ENCODE measurements at places on chromosomes 6 and 20.

DNA sequence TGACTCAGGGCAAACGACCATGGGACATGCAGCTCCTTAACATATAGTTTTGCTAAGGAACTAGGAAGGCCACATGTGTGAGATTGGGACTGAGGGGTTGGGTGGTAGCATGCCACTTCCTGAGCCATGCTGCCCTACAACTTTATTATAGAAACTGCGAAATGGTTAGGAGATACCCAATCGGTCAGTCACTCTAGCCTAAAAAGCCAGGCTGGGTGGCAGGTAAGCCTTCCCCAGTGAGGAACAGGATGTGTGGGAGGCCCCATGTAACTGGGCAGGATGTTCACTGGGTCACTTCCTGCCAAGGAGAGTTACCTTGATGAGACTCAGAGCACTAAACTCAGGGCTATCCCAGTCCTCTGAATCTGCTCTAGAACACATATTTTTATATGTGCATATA lies 123.5 kb downstream of the MAP3K7 start:
- no peak for DNase-seq

GRCh38 chr6:26295691-26296555 lies 69.1 kb upstream of the BTN3A2 start:
- DNase-seq = no peak

DNA sequence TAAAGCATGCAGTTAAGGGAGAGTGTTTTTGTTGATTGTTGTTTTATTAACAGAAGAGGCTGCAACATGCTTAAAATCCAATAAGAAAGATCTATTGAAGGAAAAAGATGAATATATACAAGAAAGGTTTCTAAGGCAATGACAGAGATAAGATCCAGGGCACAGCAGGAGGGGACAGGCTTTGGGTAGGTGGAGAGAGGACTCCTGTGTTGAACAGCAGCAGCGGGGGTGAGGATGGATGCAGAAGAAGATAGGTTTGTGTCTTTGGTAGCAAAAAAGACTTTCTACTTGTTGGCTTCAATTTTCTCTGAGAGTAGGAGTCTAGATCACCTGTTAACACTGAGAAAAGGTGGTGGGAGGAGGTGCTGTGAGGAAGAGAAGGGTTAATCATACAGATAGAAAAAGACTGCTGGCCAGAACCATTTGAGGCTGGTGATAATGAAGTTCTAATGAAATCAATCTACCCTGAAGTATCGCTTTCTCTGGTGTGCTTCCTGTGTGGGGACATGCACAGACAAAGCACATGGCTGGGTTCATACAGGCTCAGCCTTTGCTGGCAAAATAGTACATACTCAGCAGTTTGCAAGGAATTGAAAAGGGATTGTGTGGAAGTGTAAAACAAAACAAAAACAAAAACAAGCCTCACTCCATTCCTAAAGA lies 17.2 kb upstream of the DST start:
- DNase-seq = no peak

- no peak for DNase-seq
These were observed 373.2 kb upstream of the MMS22L start for GRCh38 chr6:97656236-97656635.

DNA sequence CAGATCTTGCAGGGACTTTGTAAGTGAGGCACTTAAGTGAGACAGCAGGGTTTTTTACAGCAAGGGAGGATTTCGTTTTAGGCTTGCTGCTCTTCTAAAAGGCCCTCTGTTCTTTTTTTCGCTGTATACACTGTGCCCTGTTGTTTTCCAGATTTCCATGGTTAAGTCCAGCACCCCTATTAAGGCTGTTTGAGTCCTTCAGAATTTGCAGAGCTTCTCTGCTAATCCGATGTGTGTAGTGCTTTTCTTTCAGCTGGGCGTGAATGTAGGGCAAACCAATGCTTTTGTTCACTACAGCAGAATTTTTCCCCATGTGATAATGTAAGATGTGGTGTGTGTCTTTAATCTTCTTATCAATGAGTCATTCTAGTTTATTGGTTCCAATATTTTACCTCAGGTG lies 200.5 kb upstream of the RREB1 start:
- DNase-seq = no peak

DNA sequence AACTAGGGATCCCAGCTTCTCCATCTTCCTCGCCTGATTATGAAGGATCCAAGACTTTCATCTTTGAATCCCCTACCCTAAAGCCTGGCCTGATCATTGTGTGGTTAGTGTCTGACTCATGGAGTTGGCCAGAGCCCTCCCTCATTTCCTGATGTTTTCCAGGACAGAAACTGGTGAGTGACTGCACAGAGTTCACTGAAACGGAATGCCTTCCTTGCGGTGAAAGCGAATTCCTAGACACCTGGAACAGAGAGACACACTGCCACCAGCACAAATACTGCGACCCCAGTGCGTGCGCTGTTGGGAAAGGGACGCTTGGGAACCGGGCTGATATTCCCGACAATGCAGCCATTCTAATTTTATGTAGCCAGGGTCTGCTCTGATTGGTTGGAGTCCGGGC lies 4.0 kb downstream of the CD40 start:
- no peak for DNase-seq

- no peak for DNase-seq
These were observed 54.2 kb downstream of the TBC1D7 start for GRCh38 chr6:13273931-13274706.

- no peak for DNase-seq
These were observed 152.4 kb downstream of the PAK5 start for GRCh38 chr20:9686455-9686854.

DNA sequence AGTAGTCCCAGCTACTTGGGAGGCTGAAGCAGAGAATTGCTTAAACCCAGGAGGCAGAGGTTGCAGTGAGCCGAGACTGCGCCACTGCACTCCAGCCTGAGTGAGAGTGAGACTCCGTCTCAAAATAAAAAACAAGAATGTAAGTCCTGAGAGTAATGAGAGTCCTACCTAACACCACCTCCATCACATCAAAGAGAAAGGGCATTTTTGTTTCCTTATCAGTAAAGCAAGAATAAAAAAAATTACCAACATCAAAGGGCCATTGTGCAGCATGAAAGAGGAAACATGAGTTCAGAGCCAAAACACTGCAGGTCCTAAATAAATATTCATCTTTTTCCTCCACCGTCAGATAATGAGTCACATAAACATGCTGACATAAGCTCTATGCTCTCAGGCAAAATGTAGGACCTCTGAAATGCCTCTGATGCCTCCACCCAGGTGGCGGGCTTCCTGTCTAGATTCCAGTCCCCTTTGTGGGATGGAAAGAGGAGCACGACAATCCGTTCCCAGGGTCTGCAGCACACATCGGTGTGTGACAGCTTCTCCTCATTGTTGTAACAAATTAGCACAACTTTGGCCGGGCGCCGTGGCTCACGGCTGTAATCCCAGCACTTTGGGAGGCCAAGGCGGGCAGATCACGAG lies 7.2 kb downstream of the ATP9A start:
- no peak for DNase-seq

- DNase-seq = peak; percentile 92
These were observed 253.9 kb upstream of the BMP2 start for GRCh38 chr20:6513599-6513998.

GRCh38 chr20:53981752-53982437 lies 88.5 kb downstream of the BCAS1 start:
- no peak for DNase-seq

GRCh38 chr6:51868591-51869355 lies 218.6 kb downstream of the PKHD1 start:
- DNase-seq = no peak

DNA sequence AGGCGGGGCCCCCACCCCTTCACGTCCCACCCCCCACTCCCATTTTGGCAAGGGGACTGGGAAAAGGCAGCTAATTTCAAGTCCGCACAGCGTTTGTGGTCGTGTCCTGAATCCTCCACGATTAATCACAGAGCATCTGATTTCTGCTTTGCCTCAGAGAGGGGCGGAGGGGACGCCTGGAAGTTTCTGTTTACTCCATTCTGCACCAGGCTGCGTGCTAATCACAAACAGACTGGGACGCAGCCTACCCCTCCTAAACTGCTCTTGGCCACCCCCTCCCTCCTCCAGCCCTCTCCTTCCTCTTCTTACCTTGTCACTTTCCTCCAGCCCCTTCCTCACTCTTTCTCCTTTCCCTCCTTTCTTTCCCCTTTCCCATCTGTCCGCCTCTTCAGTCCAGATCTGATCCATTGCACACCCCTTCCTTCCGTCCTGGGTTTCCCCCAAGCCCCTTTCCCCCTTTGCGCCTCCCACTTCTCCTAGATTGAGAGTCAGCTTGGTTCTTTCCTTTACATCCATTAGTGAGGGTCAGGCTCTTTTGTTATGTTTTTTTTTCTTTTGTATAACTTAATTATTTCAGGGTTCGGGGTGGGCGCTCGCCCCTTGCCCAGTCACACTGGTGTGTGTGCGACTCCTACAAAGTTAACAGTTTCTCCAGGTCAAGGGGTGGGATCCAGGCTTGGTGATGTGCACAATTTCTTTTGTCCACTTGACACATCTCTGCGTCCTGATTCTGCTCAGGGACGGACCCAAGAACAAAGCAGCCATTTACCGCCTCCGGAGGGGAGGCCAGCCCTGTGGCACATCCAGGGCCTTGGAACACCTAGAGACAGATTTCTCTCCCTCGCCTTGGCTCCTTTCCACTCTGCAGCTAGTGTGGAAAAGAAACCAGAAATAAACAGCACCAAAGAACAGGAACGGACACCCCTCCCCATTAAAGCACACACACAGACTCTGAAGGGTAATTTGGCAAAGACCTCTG lies 520 bp upstream of the RIPOR3 start:
- peak; percentile 24 for DNase-seq

DNA sequence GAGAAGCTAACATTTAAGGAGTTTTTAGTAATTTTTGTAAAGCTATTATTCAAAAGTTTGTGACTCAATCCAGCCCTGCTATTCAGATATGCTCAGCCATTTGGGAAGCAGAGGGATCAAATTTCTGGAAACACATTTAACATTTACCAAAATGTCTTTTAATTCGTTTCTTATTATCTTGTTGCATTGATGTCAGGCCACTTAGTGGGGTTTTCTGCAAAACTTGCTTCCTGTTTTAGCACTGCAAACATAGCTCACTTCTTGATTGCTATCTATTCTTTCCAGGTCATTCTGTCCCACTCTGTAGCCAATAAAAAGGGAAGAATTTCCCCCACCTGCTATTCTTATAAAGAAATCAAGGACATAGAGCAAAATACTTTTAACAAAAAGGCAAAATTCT lies 176.9 kb upstream of the SUPT3H start:
- DNase-seq = no peak

DNA sequence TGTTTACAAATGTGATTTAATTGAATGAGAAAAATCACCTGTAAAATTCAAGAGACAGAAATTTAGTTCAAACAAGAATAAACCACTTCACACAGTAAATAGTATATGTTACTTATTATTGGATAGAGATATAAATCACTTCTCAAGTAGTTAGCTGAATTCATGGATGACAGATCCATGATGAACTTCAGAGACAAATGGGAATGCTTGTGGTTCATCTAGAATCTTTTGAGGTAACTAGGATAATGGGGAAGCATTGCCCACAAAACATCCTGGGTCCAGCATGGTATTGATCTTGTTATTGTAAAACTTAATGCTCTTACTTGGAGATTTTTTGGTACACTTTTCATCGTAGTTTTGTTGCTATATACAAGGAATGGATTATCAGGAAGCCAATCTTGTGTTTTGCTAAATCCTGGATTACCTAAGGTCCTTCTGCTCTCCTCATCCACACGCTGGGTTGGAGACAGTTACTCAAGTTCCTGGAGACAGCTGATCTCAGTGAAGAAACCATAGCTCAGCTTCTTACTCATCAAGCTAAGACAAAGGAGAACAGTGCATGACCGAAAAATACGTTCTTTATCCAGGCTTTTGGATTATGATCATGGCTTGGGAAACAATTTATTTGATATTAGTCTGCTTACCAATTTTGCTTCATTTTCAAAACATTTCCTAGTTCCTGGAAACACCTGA lies 142.5 kb upstream of the PREP start:
- DNase-seq = no peak

DNA sequence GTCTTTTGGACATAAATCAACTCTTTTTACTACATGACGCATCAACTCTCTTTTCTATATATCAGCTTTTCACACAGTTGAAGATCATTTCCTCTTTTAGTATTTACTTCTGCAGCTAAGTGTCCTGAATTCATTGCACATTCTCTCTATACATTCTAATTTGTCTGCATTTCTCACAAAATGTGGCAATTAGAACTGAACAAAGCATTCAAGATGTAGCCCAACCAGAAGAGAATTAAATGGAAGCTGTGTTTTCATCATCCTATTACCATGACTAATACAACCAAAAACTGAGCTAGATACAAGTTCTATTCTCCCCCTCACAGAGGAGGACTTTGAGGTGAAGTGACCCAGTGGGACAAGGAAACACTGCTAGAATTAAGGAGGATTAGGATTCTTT lies 86.9 kb downstream of the PLCG1 start:
- no peak for DNase-seq

GRCh38 chr20:24452498-24453127 lies 16.8 kb upstream of the SYNDIG1 start:
- no peak for DNase-seq

GRCh38 chr6:106206905-106207304 lies 118.7 kb downstream of the ATG5 start:
- no peak for DNase-seq

- DNase-seq = no peak
These were observed 386.8 kb downstream of the HDGFL1 start for GRCh38 chr6:22956029-22956681.

- no peak for DNase-seq
These were observed 112.3 kb downstream of the MAN1A1 start for GRCh38 chr6:119237177-119237715.

- DNase-seq = no peak
These were observed 71.8 kb upstream of the TIAM2 start for GRCh38 chr6:154923199-154923869.

- no peak for DNase-seq
These were observed 82.1 kb downstream of the TCP11 start for GRCh38 chr6:35058865-35059522.

DNA sequence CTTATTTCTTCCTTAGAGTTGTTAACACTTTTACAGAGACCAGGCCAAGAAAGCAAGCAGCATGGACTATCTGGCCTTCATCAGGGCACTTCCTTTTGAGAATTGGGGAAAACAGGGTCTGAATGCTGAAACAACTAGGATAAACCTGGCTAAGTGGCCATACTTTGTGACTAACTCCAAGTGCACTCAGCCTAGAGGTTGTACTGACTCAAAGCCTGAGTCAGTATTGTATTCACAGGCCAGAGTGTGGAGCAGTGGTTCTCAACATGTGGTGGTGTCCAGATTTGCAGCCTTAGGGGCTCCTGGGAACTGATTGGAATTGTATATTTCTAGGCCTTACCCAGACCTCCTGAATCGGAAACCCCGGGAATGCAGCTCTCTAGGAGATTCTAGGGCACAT lies 20.1 kb downstream of the SEC23B start:
- no peak for DNase-seq

GRCh38 chr20:44599715-44600114 lies 17.3 kb downstream of the PKIG start:
- DNase-seq = no peak
